Right cardiac atrium (tissue), 5 donors: ENCODE measurements at places on chromosomes 4 and X. TPM values are rescaled to one million over a fixed set of nuclear protein-coding genes. Genes with fewer than 3 reads are reported as not detected.

The SPOCK3 gene
- 0.11 TPM for polyA plus RNA-seq

The CT45A5 gene
- polyA plus RNA-seq = not detected

The ATP8A1 gene
- 9.5 TPM for polyA plus RNA-seq

The BEX4 gene
- 141 TPM for polyA plus RNA-seq

The LINC00632 gene
- polyA plus RNA-seq = 12.8 TPM

The EMCN gene
- 21.8 TPM for polyA plus RNA-seq

The ENPEP gene
- 2.6 TPM for polyA plus RNA-seq

The CSN1S1 gene
- not detected for polyA plus RNA-seq

The CXCL8 gene
- 1.6 TPM for polyA plus RNA-seq

The SUPT20HL1 gene
- polyA plus RNA-seq = not detected

The MAGT1 gene
- 31.1 TPM for polyA plus RNA-seq

The RTL9 gene
- polyA plus RNA-seq = 0.20 TPM

The ELOVL6 gene
- 8.1 TPM for polyA plus RNA-seq

The PRRG3 gene
- polyA plus RNA-seq = 0.27 TPM

The ZNF732 gene
- 0.09 TPM for polyA plus RNA-seq

The CT45A2 gene
- not detected for polyA plus RNA-seq

The HTR2C gene
- polyA plus RNA-seq = not detected

The FGF13 gene
- 5.8 TPM for polyA plus RNA-seq

The DUSP21 gene
- not detected for polyA plus RNA-seq

The MED12 gene
- 10.2 TPM for polyA plus RNA-seq

The UNC5C gene
- polyA plus RNA-seq = 1.3 TPM

The CLDN22 gene
- polyA plus RNA-seq = 0.02 TPM

The PABPC4L gene
- polyA plus RNA-seq = 0.97 TPM

The DOCK11 gene
- polyA plus RNA-seq = 3.5 TPM

The IL3RA gene
- 8.7 TPM for polyA plus RNA-seq

The MGAT4D gene
- not detected for polyA plus RNA-seq

The CXCL11 gene
- polyA plus RNA-seq = 0.07 TPM

The ANK2 gene
- polyA plus RNA-seq = 78.6 TPM

The FABP2 gene
- 0.63 TPM for polyA plus RNA-seq

The CLDN2 gene
- polyA plus RNA-seq = 0.05 TPM

The ASMT gene
- polyA plus RNA-seq = not detected

The CDX4 gene
- polyA plus RNA-seq = not detected

The IBSP gene
- 0.07 TPM for polyA plus RNA-seq

The SYTL5 gene
- polyA plus RNA-seq = 0.07 TPM

The CXCL5 gene
- 0.25 TPM for polyA plus RNA-seq

The ADAMTS3 gene
- 0.70 TPM for polyA plus RNA-seq

The EREG gene
- 0.29 TPM for polyA plus RNA-seq

The MSN gene
- polyA plus RNA-seq = 78.1 TPM

The ASB5 gene
- 1.4 TPM for polyA plus RNA-seq

The TXK gene
- polyA plus RNA-seq = 0.14 TPM

The VSIG1 gene
- polyA plus RNA-seq = not detected

The CXorf58 gene
- 0.09 TPM for polyA plus RNA-seq

The SLC2A9 gene
- polyA plus RNA-seq = 5.1 TPM

The ARHGAP36 gene
- 0.05 TPM for polyA plus RNA-seq

The FGF2 gene
- polyA plus RNA-seq = 3.5 TPM

The G6PD gene
- polyA plus RNA-seq = 13.2 TPM

The CFAP99 gene
- not detected for polyA plus RNA-seq

The DCAF12L2 gene
- 0.11 TPM for polyA plus RNA-seq

The AWAT2 gene
- polyA plus RNA-seq = not detected

The SPANXB1 gene
- polyA plus RNA-seq = not detected

The FAT1 gene
- polyA plus RNA-seq = 29.7 TPM
